Activated CD4-positive, alpha-beta T cell treated with anti-CD3 and anti-CD28 coated beads for 4 hours (primary cell): ENCODE measurements at places on chromosomes 1 and 21.

DNA sequence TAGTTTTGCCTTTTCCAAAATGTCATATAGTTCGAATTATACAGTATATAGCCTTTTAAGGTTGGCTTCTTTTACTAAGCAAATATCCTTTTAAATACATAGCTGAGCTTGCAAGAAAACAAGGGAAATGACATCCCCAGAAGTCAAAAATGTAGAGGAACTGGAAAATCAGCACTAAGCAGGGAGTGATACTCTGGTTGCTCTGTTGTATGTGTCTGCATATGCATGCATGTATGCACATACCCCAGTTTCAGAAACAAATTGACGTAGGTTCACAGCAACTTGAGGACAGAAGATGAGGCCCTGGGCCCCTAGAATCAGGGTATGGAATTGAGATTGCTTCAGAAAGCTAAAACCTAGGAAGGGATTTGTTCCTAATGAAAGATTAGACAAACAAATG is 75.1 kb upstream of the GNG4 start:
- DNase-seq = no peak

- no peak for DNase-seq
These were observed 31.1 kb upstream of the MACF1 start for GRCh38 chr1:39173119-39173994.

- no peak for DNase-seq
These were observed 3.6 kb downstream of the C1orf216 start for GRCh38 chr1:35714921-35715567.

GRCh38 chr21:44295163-44295573 is 4.7 kb upstream of the PFKL start:
- DNase-seq = no peak

GRCh38 chr1:81832573-81832972 is 31.8 kb downstream of the ADGRL2 start:
- DNase-seq = no peak

DNA sequence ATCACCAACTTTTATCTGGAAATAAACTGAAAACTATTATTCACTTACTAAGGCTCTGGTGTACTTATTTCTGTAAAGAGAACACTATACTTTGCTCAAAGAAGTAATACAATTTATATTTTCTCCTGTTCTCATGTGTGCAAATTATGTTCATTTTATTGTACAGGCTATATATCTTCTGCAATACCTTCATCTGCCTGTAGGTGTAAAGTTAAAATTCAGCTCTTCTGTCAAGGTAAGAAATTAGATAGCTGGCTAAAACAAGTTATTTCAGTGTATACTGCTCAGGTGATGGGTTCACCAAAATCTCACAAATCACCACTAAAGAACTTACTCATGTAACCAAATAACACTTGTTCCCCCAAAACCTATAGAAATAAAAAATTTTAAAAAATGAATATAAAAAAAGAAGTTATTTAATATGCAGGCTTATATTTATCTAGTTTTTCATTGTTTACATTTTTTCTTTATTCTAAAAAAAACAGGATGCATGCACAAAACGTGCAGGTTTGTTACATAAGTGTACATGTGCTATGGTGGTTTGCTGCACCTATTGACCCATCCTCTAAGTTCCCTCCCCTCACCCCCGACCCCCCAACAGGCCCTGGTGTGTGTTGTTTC is 81.5 kb downstream of the PTGER3 start:
- no peak for DNase-seq

GRCh38 chr1:17538428-17539117 is 925 bp upstream of the ARHGEF10L start:
- DNase-seq = no peak
